Kidney glomerular epithelial cell (primary cell): ENCODE measurements at places on chromosomes 7 and 10.
A peak's percentile ranks its signal among the peaks of the same experiment; 100 is the strongest.

- DNase-seq, result no peak
Observed at GRCh38 chr10:106147021-106147420, 1017.5 kb downstream of the SORCS1 start.

GRCh38 chr7:91681718-91682117 lies 198.8 kb downstream of the MTERF1 start:
- DNase-seq, result no peak

DNA sequence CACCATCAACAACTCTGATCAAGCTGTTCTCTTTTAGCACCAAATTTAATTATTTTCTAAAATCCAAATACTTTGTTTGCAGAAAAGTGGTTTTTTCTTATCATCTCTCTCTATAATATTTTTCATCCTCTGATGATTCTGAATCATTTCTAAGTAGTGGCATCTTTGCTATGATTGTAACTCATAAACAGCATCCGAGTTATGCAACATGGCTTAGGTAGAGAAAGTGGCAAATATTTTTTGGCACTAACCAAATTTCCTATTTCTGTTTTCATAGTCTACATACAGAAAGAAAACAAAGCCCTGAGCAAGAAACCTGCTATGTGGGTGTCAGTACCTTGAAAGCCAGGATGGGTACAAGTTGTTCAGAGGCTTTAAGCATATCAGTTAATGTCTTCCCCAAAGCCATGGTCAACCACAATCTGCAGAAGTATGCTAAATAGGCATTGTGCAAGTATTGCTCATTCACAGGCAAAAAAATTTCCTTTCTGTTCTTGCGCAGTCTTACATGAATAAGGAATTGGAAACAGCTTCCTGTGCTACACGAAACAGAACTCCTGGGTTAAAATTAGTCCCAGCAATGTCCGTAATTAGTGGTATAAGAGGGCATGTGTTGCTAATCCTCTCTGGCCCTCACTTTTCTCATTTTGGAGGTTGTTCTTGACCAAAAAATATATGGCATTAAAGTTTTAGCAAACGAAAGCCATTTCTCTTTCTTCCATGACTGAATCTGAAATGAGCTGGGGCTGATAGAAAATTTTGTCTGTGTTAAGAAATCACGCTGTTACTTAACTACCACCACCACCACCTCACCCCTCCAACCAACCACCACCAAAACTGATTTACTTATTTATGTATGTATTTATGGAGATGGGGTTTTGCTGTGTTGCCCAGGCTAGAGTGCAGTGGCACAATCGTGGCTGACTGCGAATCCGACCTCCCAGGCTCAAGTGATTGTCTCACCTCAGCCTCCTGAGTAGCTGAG lies 325.6 kb upstream of the MAGI2 start:
- DNase-seq, result no peak

DNA sequence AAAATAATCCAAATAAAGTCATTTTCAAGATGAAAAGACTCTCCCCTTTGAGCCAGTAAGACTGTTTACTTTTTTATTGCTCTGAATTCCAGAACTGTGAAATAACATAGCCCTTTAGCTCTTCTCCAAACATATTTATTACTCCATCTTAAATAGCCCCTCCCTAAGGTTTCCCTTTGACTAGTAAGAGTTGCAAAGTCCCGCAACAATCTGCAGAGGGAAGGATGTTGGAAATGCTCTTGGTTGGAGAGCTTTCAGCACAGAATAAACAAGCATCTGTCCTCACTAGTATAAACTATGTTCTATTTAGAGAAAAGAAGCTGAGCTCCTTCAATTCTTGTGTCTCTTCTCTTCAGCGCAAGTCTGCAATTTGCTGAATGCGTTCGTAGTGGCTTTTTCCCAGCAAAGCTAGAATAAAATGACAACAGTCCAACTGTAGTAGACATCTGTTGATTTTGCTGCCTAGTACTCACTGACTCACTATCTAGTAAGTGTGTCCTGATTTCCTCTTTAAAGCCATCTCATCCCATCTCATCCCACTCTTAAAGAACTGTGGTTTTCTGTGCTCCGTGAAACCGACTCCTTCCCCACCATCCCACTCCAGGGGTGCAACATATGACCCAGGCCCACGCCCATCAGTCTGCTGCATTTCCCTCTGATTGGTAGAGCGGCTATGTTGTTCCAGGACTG lies 104.0 kb downstream of the FAM107B start:
- no peak for DNase-seq

GRCh38 chr7:713139-713457 lies 13.4 kb upstream of the DNAAF5 start:
- DNase-seq, result no peak

DNA sequence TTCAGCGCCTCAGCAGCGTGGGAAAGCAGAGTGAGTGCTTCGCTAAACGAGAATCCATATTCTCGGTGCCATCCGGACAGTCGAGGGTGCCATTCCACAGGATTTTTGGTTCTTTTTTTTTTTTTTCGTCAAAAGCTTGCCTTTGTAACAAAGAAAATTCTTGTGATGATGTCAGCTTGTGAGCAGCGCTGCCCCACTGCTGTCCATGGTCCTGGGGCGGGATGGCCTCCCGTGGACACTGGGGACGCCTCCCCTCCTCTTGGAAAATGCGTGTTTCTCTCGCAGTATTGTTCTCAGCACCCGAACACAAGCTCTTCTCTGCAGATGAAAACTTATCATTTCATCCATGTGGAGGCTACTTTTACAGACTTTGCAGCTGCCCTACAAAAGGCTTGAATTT lies 477.4 kb downstream of the TCERG1L start:
- DNase-seq, result no peak

GRCh38 chr7:69403169-69403568 lies 195.1 kb upstream of the AUTS2 start:
- DNase-seq, result no peak

- no peak for DNase-seq
Observed at GRCh38 chr7:81470724-81471379, 299.0 kb downstream of the HGF start.

GRCh38 chr7:29976673-29977415 lies 12.8 kb downstream of the SCRN1 start:
- DNase-seq, result peak; percentile 88

DNA sequence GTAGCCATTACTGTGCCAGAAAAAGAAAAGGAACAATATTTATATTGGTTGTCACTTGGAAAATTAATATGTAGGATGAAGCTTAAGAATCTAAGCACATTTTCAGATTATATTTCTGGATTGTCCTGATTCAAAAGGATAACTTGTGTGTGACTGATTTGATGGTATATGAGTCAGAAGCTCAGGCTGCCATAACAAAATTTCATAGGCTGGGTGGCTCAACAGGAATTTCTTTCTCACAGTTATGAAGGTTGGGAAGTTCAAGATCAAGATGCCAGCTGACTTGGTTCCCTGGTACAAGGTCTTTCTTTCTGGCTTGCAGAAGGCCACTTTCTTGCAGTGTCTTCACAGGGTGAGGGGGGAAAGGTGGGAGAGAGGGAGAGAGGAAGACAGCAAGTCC lies 108.5 kb downstream of the ST7 start:
- peak; percentile 11 for DNase-seq

- DNase-seq, result no peak
Observed at GRCh38 chr10:118163217-118163616, 116.5 kb upstream of the RAB11FIP2 start.

GRCh38 chr10:13797164-13797563 lies 210.4 kb downstream of the PRPF18 start:
- DNase-seq, result no peak

DNA sequence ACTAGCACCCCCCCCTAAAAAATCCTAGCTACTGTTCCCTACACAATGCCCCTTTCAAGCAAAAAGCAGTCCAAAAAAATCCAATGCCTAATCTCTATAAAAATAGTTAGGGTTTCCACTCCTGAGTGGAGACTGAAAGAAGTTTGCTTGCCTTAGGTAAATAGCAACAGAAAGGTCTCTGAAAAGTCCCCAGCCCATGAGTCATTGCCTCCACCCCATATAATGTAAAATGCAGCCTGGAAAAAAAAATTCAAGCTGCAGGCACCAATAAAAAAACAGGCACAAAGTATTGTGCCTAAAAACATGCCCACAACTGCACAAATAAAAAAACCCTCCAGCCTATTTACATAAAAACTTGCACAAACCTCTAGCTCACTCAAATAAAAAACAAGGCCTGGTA lies 47.5 kb downstream of the ZNF680 start:
- no peak for DNase-seq

DNA sequence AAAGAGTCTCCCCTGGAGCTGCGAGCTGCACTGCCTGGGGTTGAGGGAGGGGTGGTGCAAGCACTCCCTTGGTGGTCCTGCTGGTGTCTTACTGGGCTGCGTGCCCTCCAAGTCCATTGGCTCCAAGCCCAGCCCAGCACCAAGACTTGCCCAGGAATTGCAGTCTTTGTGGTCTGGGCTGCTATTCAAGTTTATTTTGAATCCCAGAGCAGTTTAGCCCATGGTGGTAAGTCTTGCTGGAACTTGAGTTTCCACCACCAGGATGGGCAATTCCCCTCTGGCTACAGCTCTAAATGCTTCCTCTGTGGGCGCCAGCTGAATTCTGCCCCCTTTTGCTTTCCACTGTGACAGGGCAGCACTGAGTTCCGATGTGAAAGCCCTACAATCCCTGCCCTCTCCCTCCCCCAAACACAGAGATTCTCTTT lies 25.1 kb downstream of the GALNT11 start:
- no peak for DNase-seq

DNA sequence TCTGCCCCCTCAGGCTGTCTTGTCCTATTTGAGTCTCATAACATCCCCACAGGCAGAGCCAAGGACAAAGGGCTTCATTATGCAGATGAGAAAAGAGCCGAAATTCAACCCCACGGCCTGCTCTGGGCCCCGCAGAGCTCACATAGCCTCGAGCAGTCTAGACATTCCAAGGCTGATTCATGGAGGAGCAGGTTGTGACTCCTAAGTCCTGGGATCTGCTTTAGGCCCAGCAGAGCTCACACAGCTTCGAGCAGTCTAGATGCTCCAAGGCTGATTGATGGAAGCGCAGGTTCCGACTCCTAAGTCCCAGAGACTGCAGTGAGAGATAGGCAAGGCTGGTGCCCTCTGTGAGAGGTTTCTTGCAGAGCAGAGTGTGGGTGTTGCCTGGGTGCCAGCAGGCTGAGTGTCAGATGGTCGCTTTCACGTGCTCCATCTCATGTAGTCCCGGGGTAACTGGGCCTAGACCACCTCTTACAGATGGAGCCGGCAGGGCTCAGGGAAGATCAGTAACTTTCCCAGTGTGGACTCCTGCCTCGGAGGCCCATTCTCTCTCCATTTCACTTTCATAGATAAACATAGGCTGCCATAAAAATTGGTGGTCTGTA lies 436.1 kb upstream of the FOXK1 start:
- DNase-seq, result no peak

GRCh38 chr10:31526681-31527080 lies 207.7 kb downstream of the ZEB1 start:
- DNase-seq, result no peak

DNA sequence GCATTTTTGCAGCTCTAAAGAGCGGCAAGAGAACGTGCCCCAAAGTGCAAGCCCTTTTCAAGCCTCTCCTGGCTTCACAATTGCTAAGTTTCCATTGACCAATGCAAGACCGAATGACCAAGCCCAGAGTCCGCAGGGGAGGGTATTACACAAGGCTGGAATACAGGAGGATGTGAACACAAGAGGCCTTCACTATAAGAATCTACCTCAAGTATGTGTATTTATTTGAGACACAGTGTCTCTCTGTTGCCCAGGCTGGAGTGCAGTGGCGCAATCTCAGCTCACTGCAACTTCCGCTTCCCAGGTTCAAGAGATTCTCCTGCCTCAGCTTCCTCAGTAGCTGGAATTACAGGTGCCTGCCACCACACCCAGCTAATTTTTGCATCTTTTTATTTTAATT lies 22.2 kb upstream of the TPST1 start:
- DNase-seq, result no peak

DNA sequence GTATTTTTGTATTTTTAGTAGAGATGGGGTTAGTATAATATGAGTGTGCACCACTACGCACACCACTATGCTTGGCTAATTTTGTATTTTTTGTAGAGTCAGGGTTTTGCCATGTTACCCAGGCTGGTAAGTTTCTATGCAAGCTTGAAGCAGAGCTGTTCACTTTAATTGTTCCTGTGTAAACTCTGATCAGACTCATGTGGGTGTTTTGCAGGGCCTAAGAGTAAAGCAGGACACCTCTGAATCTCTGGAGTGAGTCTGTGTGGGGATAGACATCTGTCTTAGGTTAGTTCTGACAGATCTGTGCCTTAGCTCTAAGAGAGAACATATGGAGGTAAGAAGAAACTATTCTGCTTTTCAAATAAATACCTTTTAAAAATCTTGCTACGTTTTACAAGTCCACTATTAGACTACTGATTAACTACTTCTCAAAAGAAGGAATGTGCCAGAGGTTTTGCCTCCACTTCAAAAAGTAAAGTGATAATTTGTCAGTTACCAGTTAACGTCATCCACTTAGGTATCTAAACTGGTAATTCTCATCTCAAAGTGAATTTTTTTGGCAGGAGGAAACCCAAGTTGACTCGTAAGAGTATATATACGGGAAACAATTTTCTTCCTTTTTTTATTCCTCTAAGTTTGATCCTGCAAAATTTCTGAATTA lies 1.1 kb downstream of the COL17A1 start:
- no peak for DNase-seq

GRCh38 chr10:61338146-61338545 lies 115.0 kb downstream of the TMEM26 start:
- DNase-seq, result no peak

GRCh38 chr7:132866144-132866531 lies 215.8 kb downstream of the CHCHD3 start:
- no peak for DNase-seq

GRCh38 chr7:74324531-74325209 lies 35.5 kb downstream of the CLIP2 start:
- DNase-seq, result no peak

DNA sequence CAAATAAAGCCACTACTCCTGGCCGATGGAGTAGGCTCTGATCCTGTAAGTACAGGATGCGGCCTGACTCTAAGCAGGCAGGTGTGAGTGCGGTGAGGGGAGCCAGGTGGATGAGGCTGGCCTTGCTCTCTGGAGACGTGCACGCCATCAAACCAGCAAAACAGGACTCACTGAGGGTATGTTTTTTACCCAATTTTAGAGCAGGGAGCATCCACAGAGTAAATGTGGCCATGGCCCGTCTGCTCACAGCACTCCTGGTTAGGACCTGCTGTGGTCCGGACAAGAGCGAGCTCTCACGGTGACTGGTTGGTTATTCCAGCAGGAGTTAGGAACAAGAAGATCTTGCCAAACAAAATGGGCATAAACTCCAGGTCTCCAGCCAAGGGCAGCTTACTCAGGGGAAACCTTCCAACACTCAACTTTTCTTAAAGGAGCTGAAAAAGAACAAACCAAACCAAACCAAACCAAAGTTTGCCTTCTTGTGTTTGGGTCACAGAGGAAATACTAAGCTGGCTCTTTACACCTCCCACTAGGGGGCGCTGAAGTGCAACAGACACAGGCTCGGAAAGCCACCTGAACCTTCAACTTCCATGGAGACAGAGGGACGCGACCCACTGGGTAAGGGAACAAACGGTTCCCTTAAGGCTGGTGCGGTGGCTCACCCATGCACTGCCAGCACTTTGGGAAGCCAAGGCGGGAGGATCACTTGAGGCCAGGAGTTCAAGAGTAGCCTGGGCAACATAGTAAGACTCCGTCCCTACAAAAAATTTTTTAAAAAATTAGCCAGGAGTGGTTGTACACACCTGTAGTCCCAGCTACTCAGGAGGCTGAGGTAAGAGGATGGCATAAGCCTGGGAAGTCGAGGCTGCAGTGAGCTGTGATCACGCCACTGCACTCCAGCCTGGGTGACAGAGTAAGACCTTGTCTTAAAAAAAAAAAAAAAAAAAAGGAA lies 122.4 kb downstream of the CLEC2L start:
- peak; percentile 14 for DNase-seq

GRCh38 chr7:18320422-18320821 lies 175.1 kb upstream of the HDAC9 start:
- DNase-seq, result no peak

- DNase-seq, result no peak
Observed at GRCh38 chr7:53485354-53485753, 449.9 kb downstream of the POM121L12 start.
